ENCODE measurements at places on chromosomes 13 and 19.

DNA sequence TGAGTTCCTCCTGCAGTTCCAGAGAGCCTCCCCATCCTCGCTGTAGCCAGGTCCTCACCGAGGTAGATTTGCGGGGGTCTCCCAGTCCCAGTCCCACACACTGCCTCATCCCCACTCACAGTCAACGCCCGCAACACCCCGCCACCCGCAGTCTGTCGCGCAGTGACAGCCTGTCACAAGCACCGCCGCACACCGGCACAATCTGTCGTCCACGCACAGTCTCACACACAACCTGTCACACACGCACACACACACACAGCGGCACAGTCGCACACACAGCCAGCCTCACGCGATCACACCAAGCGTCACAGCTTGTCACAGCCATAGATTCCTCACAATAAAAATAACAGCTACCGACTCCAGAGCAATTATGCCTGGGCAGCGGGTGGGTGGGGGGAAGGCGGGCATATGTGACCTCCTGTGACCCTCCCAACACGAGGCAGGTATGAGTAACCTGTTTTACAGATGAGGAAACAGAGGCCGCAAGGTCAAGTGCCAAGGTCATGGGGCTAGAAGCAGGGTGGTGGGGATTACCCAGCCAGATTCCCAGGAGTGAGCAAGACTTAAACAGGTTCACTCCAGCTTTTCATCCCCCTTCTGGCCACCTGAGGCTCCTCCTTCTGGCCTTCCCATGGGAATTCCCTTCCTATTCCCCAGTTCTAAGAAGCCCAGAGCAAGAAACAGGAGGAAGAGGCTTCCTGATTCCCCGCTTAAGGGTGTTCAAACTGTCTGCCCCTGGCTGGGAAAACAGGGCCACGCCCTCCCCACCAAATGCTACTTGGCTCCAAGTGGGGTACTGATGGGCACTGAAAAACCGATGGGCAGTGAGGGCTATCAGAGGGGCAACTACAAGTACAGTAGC lies 13.9 kb downstream of the NFIX start:
- DNase-seq, result no peak

GRCh38 chr19:12689581-12690216 lies 1.9 kb downstream of the GNG14 start:
- DNase-seq, result no peak

GRCh38 chr13:27541386-27541785 lies 78.9 kb downstream of the LNX2 start:
- DNase-seq, result no peak

GRCh38 chr13:44413095-44413494 lies 39.5 kb downstream of the SERP2 start:
- no peak for DNase-seq

- no peak for DNase-seq
Observed at GRCh38 chr19:33747273-33747672, 49.4 kb upstream of the KCTD15 start.

GRCh38 chr13:25253702-25254101 lies 33.6 kb downstream of the MTMR6 start:
- no peak for DNase-seq

GRCh38 chr13:43905435-43906031 lies 25.8 kb downstream of the LACC1 start:
- no peak for DNase-seq

GRCh38 chr13:24207841-24208667 lies 47.5 kb downstream of the SPATA13 start:
- no peak for DNase-seq

DNA sequence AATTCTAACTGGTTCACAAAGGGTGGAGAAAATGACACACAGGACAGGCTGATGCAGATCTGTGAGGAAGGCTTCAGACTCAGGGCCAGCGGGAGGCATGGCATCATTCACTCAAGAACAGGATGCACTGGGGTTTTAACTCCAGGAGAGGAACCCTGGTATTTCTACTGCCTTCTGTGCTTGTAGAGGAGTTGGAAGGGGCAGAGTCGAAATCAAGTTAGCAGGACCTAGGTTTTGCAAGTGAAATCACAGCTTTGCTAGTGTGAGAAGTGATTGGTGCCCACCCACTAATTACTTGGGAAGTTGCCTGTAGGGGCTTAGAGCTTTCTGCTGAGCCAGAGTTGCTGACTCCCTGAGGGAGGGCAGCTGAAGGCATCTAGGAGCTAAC lies 92.7 kb downstream of the AKAP11 start:
- DNase-seq, result no peak

- no peak for DNase-seq
Observed at GRCh38 chr13:110067355-110068175, 239.4 kb downstream of the COL4A1 start.

- DNase-seq, result no peak
Observed at GRCh38 chr13:50309882-50310594, 294.8 kb downstream of the KCNRG start.

DNA sequence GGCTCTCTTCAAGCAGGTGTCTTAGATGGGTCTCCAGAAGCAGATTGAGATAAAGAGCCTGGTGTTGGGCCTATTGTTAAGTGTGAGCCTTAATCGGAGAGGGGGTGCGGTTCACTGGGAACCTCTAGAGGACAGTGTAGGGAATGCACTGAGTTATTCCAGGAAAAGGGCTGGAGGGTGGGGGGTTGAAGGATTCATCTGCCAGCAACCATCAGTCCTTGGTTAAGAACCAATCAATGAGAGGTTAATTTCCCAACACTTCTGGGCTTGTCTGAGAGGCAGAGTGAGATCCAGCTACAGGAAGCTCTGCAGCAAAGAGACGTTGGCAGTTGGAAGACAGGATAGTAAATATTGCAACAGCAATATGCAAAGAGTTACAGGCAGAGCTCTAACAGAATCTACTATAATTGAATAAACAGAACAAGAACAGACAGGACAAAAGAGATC lies 28.7 kb downstream of the CYP4F2 start:
- DNase-seq, result peak; percentile 5

DNA sequence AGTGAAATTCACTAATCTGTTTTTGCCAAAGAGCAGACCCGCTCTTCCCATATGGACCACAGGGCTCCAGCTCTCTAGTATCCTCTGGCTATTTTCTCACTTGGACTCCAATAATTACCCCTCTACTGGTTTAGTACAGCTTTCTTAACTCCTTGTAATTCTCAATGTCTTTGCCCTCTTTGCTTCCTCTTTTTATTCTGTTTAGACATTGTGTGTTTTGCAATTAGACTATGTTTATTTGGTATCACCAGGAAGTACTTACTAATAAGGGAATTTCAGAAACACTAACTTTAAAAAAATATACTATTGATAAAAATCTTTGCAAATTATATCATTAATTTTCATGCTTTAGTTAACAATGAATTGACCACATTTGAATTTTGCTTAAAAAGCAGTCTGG lies 111.6 kb upstream of the OBI1 start:
- no peak for DNase-seq

- no peak for DNase-seq
Observed at GRCh38 chr13:83995930-83996329, 113.7 kb upstream of the SLITRK1 start.

DNA sequence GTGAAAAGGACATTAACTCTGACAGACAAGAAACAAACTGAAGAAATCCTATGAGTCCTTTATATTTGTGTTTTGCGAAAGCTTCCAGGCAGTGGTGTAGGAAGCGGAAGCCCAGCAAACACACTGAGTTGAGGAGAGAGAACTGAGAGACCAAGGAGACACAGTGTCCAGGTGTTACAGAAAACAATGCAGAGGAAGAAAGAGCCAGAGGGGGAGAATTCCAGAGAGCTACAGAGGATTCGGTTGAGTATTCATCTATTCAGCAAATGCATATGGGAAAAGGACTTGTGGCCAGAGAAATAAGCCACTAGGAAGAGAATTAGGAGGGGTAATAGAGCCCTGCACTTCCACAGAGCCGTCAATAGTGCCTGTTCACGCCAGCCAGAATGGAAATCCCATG lies 183.5 kb downstream of the LIG4 start:
- DNase-seq, result no peak

DNA sequence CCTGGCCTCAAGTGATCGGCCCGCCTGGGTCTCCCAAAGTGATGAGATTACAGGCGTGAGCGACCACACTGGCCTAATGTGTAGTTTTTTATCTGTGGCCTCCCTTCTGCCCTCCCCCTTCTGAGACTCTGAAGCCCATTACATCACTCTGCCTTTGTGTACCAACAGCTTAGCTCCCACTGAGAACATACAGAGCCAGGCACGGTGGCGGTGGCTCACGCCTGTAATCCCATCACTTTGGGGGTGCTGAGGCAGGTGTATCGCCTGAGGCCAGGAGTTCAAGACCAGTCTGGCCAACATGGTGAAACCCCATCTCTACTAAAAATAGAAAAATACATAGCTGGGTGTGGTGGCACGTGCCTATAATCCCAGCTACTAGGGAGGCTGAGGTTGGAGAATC lies 12.6 kb downstream of the NCR1 start:
- DNase-seq, result no peak

- no peak for DNase-seq
Observed at GRCh38 chr13:28049215-28049614, 51.2 kb downstream of the FLT3 start.

DNA sequence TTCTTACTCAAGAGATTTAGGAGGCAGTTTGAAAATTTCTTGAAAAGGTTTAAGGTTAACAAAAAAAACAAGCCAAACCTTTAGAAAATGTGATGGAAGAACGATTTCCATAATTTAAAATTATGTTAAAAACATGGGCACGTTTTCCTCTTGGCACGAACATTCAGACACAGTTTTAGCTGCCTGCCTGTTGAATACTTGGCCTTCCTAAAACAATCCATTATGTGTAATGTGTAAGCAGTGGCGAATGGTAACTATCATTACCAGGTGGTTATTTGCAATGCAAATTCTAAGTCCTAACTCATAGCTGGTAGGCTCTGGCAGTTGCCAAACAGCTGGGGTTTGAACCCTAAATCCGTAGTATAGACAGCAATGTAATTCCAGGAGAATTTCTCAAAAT lies 1425.7 kb upstream of the SLC10A2 start:
- DNase-seq, result no peak

- DNase-seq, result no peak
Observed at GRCh38 chr13:59236944-59237343, 926.8 kb downstream of the DIAPH3 start.

DNA sequence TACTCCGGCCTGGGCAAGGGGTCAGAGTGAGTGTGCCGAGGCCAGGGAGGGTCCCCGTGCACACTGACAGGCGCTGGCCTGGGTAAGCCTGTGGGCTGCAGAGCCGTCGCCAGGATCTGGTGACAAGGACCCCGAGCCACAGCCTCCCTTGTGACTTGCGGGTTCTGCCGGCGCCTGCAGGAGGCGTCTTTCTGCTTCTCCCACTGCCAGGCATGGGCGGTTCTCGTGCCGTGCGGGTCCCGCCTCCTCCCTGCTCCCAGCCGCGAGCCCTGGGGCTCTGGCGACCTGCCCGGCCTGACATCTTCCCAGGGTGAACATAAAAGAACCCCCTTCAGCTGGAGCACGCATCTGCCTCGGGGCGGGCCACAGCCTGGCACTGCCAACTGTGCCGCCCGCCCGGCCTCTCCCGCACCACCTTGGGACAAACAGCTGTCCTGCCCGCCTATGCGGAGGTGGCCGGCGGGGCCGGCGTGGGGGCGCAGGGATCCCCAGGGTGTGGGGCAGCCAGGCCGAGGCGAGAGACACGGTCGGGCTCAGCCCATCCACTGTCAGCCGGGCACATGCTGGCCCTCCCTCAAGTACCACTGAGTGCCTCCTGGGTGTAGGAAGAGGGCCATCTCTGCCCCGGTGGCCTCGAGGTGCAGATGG lies 1.5 kb upstream of the HCN2 start:
- DNase-seq, result peak; percentile 74

GRCh38 chr13:95003019-95003813 lies 290.9 kb upstream of the SOX21 start:
- no peak for DNase-seq

- no peak for DNase-seq
Observed at GRCh38 chr13:80957019-80957655, 616.2 kb upstream of the SPRY2 start.

DNA sequence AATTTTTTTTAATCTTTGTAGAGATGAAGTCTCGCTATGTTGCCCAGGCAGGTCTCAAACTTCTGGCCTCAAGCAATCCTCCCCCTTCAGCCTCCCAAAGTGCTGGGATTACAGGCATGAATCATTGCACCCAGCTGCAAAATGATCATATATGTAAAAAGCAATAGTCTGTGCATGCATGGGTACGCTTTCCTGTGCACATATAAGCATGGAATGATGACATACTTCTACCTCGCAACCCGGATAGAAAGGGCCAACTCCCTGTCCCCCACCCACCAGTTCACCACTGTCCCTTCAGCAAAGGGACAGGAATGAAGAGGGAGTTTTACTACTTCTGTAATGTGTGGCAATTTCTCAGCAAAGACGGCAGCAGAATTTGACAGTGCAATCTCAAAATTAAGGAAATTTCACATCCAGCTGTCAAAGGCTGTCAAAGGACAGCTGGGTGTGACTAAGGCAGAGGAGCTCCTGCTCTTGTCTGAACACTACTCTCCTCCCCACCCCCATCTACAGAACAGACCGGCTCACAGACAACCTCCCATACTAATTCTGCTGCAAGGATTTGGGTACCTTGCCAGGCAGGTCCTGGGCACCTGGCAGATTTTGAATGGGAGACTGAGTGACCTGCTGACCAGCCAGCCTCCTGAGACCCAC lies 95.6 kb downstream of the TSHZ3 start:
- DNase-seq, result no peak

- no peak for DNase-seq
Observed at GRCh38 chr19:41401483-41401882, 3.9 kb downstream of the BCKDHA start.

- DNase-seq, result no peak
Observed at GRCh38 chr19:38409631-38410133, 6.8 kb downstream of the FAM98C start.

GRCh38 chr19:5827342-5827890 lies 12.1 kb downstream of the FUT6 start:
- no peak for DNase-seq
